GM19239 (cell line): ENCODE measurements at places on chromosomes 12 and 14.

DNA sequence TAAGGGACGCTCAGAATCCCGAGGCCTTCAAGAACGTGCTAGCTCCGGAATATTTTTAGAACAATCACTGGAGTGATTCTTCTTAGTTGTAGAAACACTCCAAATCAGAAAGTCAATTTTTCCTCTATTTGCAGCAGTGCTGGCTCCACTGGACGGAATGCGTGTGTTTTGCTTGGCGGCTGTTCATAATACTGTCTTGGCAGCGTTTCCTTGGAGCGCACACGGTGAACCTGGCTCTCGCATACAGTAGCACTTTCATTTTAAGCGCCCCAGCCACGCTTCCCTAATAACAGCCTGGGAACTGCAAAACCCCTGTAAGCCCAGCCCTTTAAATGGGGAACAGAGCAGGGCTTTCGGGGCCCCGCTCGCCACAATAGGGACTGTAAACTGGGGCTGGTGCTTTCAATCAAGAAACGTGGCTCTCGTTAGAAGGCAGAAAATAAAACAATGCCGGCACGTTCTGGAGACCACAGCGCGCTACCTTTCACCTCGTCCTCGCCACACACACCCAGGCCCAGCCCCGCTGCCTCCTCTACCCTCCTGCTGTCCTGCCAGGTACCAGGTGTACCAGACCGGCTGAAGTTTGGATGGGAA lies 79.9 kb downstream of the BCL11B start:
- DNase-seq, result no peak

DNA sequence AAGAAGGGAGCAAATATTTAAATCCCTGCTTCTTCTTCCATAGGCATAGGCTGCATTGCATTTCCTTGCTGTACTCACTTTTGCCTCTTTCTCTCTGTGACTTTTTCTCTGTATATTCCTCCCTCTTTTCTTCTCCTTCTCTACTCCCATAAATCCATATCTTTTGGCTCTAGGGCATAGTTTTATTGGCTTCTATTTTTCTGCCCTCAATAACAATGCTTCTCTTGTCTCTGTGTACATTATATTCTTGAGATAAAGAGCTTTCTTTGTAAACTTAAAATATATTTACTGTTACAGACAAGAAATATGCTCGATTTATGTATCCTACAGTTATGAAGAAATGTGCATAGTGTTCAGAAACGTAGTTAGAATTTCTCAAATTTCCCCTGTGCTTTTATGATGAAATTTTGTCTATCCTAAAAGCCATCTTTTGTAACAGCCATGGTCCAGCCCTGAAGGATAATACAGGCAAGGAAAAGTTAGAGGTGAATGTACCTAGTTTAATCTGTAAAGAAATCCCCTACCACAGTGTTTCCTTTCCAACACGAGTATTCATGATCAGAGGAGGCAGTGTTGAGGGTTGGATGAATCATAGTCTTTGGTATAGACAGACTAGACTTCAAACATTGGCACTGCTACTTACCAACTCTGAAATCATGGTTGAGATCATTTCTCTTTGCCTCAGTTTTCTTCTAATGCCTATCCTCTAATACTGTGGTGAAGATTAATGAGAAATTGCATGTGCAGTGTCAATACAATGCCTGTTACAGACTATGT lies 173.3 kb upstream of the FAR2 start:
- DNase-seq, result no peak

GRCh38 chr12:126483145-126484068 lies 1418.2 kb downstream of the AACS start:
- no peak for DNase-seq

- no peak for DNase-seq
Measured at GRCh38 chr14:32764131-32764530, 174.5 kb upstream of the NPAS3 start.

DNA sequence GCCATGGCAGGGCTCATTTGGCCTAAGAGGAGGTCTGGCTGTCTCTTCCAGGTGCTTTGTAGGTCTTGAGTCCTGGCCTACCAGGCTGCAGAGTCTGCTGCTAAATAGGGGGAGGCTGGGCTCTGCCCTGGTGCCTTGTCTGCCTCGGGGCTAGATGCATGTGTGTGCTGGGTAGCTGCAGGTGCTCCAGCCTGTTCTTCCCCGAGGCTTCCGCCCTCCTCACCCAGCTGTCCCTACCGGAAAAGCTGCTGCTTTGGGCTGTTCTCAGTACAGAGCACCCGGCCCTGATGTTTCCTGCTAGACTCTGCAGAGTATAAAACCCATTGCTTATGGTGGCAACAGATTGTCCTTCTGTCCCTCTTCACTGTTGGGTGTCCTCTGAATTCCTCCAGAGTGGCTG lies 37.7 kb downstream of the RAB35 start:
- no peak for DNase-seq

DNA sequence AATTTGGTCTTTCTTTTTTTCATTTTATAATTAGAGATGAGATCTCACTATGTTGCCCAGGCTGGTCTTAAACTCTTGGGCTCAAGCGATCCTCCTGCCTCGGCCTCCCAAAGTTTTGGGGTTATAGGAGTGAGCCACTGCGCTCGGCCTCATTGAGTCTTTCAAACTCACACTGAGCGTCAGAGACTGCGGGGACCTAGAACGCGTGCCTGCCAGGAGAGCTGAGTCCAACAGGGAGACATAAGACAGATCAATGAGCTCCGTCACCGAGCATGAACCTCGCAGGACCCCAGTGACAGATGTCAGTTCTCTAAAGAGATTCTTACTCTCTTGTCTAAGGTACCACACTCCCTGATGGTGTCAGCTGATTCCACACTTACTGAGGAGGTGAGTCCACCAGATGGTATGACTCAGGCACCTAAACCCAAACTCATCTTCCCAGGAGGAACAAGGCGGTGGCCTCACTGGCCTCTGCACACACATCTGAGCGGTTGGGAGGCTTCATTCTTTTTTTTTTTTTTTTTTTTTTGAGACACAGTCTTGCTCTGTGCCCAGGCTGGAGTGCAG lies 58.9 kb downstream of the CCDC88C start:
- DNase-seq, result no peak

DNA sequence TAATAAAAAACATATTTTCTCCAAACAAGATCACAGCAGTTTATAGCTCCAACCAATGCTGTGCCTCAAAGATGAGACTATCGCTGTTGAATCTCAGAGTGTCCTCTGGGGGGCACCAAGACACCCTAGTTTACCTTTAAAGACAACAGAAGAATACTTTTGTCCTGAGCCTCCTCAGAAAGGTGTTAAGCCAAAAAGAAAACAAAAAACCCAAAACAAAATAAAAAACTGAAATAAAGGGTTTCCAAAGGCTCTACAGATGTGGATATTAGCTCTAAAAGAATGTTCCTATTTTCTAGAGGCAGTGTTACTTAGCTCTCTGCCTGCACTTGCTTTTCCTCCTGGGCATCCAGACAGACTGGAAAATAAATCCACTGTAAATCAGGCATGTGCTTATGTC lies 86.9 kb upstream of the TTC7B start:
- peak; percentile 20 for DNase-seq

- no peak for DNase-seq
Measured at GRCh38 chr12:79329933-79330332, 360.8 kb downstream of the PAWR start.
